NAMALWA (cell line): ENCODE measurements at places on chromosomes 16 and 17.

DNA sequence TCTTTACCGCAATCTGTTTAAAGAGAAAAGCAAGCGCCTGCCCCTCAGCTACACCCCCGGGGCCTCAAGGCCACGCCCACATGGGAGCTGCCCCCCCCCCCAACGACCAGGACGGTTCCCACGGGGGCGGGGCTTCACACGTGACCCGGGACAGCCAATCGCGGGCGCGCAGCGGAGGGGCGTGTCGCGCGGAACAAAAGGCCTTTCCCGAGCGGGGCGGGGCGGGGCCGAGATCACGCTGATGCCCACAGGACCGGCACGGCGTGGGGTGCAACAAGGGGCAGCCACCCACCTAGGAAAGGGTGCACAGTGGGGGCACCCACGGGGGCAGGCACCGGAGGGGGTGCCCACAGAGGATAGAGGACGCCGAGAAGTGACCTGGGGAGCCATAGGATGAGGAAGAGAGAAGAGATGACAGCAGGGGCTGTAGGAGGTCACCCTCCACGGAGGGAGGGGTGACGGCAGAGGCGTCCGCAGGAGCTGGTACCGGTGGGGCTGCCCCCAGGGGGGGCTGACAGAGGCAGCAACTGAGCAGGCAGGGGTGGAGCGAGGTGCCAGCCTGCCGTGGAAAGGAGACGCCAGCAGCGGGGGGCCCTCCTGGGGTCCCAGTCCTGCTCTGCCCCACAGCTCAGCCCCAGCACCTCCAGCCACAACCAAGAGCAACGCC, 6.2 kb downstream of the UNKL start:
- DNase-seq: peak; percentile 92

DNA sequence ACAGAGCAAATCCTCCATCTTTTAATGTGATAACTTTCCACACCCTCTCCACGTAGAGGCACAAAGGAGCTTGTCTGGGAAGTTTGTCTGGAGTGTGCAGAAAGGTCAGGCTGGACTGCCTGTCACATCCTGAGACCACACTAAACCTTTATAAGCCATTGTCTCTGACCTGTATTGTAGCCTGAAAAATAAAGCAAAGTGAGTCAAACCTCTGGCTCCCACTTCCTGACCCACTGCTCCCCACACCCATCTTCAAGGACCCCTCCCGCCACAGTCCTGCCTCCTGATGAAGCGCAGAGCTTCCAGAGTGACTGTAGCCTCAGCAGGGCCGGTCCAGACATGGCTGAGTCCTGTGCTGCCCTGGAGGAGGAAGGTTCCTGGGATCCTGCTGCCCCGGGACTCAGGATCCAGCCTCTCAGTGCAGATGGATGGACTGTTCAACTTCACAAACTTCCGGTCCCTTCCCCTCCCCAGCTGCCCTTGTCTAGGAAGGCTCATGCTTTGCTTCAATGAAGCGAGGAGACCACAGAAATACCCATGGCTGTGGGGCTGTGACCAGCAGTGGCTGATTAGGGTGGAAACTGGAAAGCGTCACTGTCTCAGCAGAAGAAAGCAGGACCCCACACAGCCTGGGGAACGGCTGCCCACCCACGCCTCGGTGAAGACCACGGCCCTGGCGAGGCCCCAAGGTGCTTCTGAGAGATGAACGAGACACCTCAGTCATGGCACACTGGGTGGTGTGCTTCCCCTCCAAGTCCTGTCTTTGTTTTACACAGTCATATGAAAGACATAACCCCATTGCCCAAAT, 30.9 kb upstream of the CLEC18B start:
- peak; percentile 68 for DNase-seq

- DNase-seq: peak; percentile 28
Observed at GRCh38 chr16:1775846-1776671, 3.1 kb upstream of the MRPS34 start.

- DNase-seq: peak; percentile 35
Observed at GRCh38 chr17:6755731-6756184, at the start of gene XAF1. TSS of gene XAF1 (plus strand) at chr17:6756046. CDS start at chr17:6756079, 33 bp downstream.

- no peak for DNase-seq
Observed at GRCh38 chr17:66517336-66518009, 215.1 kb downstream of the PRKCA start.

- peak; percentile 20 for DNase-seq
Observed at GRCh38 chr16:82031116-82032084, 3.7 kb upstream of the HSD17B2 start.

- DNase-seq: no peak
Observed at GRCh38 chr16:15880434-15881308, 7.7 kb downstream of the CEP20 start.

DNA sequence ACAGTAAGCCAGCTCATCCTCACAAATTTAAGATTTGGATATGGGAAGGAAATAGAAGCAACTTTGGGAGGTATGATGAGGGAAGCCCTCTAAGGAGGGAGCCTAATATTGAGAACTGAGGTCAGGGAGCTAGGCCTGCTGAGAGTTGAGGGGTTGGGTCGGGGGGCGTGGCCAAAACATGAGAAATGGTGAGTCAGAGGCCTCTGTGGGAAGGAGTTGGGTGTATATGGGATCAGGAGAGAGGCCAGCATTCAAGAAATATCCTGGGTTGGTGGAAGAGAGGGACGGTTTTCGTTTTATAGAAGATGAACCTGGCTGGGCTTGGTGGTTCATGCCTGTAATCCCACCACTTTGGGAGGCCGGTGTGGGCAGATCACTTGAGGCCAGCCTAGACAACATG, 48.4 kb downstream of the CLEC16A start:
- no peak for DNase-seq

GRCh38 chr16:85963753-85964285, 64.9 kb downstream of the IRF8 start:
- DNase-seq: no peak

GRCh38 chr16:17914168-17914567, 422.4 kb downstream of the NPIPA8 start:
- DNase-seq: no peak

DNA sequence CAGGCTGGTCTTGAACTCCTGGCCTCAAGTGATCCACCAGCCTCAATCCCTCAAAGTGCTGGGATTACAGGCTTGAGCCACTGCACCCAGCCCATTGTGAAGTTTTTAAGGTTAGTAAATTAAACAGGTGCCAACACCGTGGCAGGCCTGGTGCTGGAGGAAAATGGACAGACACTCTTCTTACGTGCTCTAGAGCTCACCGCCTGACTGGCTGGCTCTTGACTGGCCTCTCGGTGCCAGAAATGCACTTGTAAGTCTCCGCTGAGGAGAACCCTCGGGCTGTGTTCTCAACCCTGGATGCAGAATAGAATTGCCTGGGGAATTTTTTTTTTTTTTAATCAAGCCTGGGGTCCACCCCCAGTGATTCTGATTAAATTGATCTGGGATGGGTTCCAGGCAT, 10.3 kb upstream of the HAS3 start:
- DNase-seq: no peak

- DNase-seq: no peak
Observed at GRCh38 chr16:88005968-88006367, 54.7 kb downstream of the BANP start.

- DNase-seq: no peak
Observed at GRCh38 chr16:75942936-75943335, 216.6 kb upstream of the CPHXL start.

GRCh38 chr16:14409563-14409962, 220.5 kb downstream of the PARN start:
- DNase-seq: no peak

DNA sequence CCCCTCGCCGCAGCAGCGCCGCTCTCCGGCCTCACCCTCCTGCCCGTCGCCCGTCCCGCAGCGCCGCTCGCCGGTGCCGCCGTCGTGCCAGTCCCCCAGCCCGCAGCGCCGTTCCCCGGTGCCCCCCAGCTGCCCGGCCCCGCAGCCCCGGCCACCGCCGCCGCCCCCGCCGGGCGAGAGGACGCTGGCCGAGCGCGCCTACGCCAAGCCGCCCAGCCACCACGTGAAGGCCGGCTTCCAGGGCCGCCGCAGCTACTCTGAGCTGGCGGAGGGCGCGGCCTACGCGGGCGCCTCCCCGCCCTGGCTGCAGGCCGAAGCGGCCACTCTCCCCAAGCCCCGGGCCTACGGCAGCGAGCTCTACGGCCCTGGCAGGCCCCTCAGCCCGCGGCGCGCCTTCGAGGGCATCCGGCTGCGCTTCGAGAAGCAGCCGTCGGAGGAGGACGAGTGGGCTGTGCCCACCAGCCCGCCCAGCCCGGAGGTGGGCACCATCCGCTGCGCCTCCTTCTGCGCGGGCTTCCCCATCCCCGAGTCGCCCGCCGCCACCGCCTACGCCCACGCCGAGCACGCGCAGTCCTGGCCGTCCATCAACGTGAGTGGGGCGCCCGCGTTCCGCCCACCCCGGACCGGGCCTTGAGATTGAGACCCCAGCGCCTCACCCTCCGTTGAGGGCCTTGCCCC, 15.0 kb downstream of the TBKBP1 start:
- no peak for DNase-seq

GRCh38 chr17:27244491-27245223, 49.3 kb upstream of the WSB1 start:
- DNase-seq: no peak

DNA sequence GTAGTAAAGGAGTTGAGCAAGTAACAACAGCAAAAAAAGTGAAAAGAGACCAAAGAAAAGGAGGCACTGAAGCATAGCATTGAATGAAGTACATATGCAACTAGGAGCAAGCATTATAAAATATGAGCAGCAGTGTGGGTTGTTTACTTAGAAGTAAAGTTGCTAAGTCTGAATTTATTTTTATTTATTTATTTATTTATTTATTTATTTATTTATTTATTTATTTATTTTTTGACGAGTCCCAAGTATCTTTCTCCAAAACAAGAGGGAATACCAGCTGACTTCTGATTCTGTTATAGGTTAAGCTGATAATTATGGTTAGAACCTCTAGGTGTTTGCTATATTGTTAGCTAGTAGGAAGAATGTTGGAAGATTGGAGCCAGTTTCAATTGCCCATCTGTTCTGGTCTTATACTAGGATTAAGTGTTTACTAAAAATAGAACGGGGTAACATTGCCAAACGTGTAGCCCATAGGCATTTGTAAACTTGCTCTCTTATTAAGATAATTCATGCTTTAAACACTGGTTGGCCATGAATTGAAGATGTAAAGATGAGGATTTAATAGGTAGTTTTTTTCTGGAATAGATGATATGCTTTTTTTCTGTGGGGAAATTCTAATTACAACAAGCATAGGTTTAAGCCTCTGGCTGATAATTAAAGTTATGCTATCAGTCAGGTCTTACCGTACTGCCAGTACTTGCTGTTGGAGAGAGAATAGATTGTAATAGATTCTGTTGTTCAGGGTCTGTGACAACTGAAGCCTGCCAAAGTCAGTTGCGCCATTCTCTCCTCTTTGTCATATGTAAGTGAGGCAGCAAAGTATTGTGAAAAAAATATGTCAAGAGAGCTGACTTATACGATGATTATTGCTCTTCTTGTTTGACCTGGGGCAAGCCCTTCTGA, 66.7 kb downstream of the PPM1E start:
- DNase-seq: no peak

DNA sequence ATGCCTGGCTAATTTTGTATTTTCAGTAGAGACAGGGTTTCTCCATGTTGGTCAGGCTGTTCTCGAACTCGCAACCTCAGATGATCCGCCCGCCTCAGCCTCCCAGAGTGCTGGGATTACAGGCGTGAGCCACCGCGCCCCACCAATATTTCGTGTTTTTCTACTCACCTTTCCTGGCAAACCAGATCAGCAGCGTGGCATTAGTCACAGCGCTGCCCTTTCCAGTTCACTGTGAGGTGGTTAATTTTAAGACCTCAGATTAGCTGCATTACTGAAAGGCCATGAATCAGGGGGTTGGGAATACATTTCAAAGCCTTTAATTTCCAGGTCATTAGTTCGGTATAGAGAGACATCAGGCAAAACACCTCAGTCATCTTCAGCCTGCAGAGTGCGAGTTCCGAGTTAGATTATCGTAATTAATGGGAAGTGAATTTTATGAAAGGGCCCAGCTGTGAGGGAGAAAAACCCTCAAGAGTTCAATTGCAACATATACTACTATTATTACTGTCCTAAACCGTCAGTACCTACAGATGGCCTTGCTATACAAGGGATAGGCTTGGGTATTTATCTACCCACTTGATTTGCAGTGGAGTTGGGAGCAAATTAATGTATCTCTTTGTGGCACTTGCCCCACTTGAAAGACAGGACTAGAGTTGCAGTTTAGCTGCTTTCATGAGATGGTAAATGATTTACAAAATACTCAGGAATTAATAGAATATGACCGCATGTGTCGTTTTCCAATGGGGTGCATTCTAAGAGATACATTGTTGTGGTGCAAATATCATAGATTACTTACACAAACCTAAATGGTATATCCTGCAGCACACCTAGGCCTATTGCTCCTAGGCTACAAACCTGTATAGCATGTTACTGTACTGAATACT, 2.1 kb upstream of the USP32 start:
- no peak for DNase-seq

- no peak for DNase-seq
Observed at GRCh38 chr16:65574326-65574966, 452.6 kb upstream of the CDH11 start.

GRCh38 chr17:57210224-57210553, 46.1 kb upstream of the MSI2 start:
- DNase-seq: no peak

DNA sequence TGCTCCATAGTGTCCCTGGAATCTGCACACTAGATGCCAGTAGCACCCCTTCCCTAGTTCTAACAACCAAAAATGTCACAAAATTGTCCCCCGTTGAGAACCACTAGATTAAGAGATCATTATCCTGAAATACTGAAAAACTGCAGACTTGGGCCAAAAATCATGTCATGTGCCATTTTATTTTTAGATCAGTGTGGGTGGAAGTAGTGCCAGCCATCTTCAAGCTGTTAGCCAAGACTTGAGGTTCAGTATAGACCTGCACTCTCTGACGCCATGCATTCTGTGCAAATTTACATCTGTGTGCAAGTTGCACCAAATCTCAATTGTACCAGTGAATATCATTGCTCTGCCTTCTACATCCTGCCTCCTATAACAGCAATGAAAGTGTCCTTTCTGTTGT, 31.5 kb upstream of the NOL11 start:
- no peak for DNase-seq

DNA sequence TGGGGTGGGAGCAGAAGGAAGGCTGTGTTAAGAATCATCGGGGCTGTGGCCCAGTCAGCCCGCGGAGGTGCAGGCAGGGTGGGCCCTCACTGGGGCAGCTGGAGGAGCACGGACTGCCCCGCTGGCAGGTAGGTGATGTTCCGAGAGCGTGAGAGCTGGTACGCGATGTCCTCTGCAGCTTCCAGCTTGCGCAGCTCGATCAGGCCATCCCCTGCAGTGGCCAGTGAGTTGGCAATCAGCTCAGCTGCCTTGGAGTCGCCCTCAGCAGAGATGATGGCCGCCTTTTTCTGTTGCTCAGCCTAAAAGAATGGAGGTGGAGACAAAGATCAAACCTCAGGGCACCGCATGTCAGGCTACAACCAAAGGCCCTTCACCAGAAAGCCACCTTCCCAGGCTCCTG, 9.8 kb downstream of the PHB1 start:
- DNase-seq: no peak

GRCh38 chr16:88651276-88651988, 579 bp upstream of the CYBA start:
- DNase-seq: peak; percentile 95
